ENCODE measurements at places on chromosomes 16 and 17.

- no peak for DNase-seq
Observed at GRCh38 chr16:81863630-81864352, 84.7 kb downstream of the PLCG2 start.

GRCh38 chr17:73088561-73088960, 3.9 kb downstream of the SLC39A11 start:
- no peak for DNase-seq

DNA sequence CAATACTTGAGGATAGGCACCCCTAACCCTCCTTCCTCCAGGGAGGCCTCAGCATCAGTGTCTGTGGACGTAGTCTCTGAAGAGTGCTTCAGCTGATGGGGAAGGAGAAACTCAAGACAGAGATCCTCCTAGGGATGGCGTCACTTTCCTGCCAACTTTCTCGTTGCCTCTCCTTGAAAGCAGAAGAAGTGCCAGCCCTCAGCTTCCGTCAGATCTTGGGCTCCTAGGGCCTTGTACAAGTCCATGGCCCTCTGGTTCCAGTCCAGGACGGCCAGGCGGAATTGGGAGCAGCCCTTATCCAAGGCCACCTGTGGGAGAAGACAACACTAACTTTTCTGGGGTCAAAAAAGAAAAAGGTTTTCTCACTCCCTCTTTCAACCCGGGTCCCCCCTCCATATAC, 1.3 kb downstream of the SAT2 start:
- DNase-seq: no peak

- no peak for DNase-seq
Observed at GRCh38 chr17:10233161-10233560, 34.8 kb upstream of the GAS7 start.

- no peak for DNase-seq
Observed at GRCh38 chr16:82440336-82440735, 186.4 kb upstream of the CDH13 start.

All from activated T-helper 1 cell treated with Interleukin-2 at 50 U/mL for 16 hours (primary cell).